SJCRH30 (cell line): ENCODE measurements at places on chromosomes 13 and 19. TPM values are rescaled to one million over a fixed set of nuclear protein-coding genes. Genes with fewer than 3 reads are reported as not detected.

- H3K27me3 ChIP-seq = no peaks in the 10 kb centered on the region
- no peak overlapping the region for H3K4me3 ChIP-seq
- H3K4me1 ChIP-seq = peaks cover 7% of the 10 kb centered on the region
- H3K36me3 ChIP-seq = peaks cover 9% of the 10 kb centered on the region; the same call in 1 of the 2 replicates
- DNase-seq = no peak
- H3K27ac ChIP-seq = no peak overlapping the region
These were observed 17.0 kb downstream of the SLC7A1 start for GRCh38 chr13:29578300-29579085.

DNA sequence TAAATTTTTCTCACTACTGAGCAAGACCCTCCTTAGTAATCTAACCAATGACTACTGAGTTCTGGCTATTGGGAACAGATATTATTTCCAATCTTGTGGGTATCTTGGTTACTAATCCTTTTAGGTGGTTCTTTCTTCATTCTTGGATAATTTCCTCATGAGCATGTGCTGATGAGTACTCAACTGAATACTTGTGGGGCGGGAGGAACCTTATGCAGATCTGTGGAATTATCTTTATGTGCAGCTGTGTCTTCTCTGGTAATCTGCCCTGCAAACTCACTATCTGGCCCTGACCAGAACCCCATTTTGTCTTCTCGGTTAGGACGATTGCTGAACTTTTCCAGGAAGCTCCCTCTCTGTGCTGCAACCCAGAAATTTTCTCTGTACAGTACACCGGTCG, 89.7 kb upstream of the TRPC4 start:
- H3K4me3 ChIP-seq = no peak overlapping the region
- no peaks in the 10 kb centered on the region for H3K4me1 ChIP-seq
- no peaks in the 10 kb centered on the region for H3K36me3 ChIP-seq

Gene PRTN3
- total RNA-seq = not detected in 2 replicates

Gene S1PR4
- total RNA-seq = not detected in 2 replicates

- peak overlapping the region; percentile 84 for H3K4me3 ChIP-seq
- peak; percentile 42 for DNase-seq
- H3K4me1 ChIP-seq = no peaks in the 10 kb centered on the region
- H3K27me3 ChIP-seq = no peaks in the 10 kb centered on the region
- no peaks in the 10 kb centered on the region; the same call in 1 of the 2 replicates for H3K36me3 ChIP-seq
These were observed 1418.4 kb downstream of the UQCRFS1 start for GRCh38 chr19:27794494-27795042.

Gene HCN2
- total RNA-seq = 0.14 and 0.30 TPM in 2 replicates

DNA sequence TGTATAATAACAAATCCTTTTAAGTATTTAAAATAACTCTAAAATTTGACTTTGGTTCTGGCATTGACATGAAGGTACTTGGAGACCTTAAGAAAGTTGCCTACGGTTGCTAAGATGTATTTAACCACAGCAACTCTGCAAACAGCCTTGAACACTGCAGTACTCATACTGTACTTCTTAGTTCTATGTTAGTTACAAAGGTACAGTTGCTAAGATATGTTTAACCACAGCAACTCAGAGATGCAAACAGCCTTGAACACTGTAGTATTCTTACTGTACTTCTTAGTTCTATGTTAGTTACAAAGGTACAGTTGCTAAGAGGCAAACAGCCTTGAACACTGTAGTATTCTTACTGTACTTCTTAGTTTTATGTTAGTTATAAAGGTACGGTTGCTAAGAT, 268.3 kb upstream of the MIR17HG start:
- no peak overlapping the region for H3K4me3 ChIP-seq
- no peaks in the 10 kb centered on the region for H3K27me3 ChIP-seq
- DNase-seq = no peak
- no peak overlapping the region for H3K27ac ChIP-seq
- no peaks in the 10 kb centered on the region for H3K36me3 ChIP-seq

DNA sequence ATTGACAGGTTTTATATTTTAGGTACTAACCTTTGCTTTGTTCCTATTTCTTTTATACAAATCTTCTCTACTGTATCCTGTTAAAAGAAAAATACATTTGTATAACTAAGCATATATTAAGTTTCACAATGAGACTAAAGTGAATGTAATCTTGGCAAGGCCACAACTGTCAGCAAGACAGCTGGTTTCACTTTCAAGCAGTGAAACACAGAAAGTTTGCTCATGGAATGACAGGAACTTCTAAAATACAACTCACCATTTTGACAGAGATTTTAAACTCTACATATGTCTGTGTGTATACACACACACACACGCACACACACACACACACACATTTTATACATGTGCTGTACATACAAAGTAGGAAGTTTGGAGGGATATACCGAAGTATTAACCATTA, 53.3 kb downstream of the PARP4 start:
- H3K4me1 ChIP-seq = peaks cover 20% of the 10 kb centered on the region
- H3K4me3 ChIP-seq = no peak overlapping the region; the same call in 1 of the 2 replicates
- H3K27me3 ChIP-seq = no peaks in the 10 kb centered on the region
- peaks cover 23% of the 10 kb centered on the region for H3K36me3 ChIP-seq
- peak; percentile 59 for DNase-seq

DNA sequence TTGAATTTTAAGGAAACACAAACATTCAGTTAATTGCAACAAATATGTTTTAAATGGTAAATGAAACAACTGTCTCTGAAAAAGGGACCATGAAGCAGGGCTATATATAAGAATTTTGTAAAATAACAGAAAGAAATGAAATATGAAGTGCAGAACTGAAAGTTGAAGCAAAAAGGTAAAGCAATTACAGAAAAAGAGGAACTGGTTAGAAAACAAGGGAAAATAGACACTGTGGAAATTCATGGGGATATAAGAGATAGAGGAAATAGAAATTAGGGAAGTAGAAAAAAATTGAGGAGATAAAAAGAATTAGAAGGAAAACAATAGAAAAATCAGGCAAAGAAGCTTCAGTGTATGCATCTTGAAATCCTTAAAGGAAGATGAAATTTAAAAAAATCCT, 40.0 kb upstream of the TDRD3 start:
- H3K4me3 ChIP-seq = no peak overlapping the region
- H3K27ac ChIP-seq = no peak overlapping the region
- no peaks in the 10 kb centered on the region for H3K36me3 ChIP-seq
- no peak for DNase-seq
- no peaks in the 10 kb centered on the region for H3K27me3 ChIP-seq
- no peaks in the 10 kb centered on the region for H3K4me1 ChIP-seq

DNA sequence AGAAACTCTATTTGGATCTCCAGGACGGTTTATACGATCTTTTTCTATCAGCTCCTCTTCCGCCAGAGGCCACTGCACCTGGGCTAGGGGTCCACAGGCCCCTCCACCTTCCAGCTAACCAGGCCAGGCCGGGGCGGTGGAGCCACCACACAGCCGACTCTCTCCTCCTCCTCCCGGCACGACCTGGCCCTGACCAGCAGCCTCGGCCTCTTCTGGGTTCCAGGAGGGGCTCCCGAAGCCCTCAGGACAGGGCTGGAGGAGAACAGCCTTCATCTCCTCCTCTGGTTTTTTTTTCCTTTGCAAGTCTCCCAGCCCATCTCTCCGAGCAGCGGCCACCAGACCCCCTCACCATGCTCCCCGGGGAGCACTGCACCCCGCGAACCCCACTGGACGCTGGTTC, 17.1 kb downstream of the DPF1 start:
- H3K4me1 ChIP-seq = peaks cover 3% of the 10 kb centered on the region; the same call in 1 of the 2 replicates
- H3K27ac ChIP-seq = no peak overlapping the region
- no peaks in the 10 kb centered on the region for H3K27me3 ChIP-seq
- H3K36me3 ChIP-seq = no peaks in the 10 kb centered on the region; the same call in 1 of the 2 replicates

Gene IZUMO2
- 0.24 TPM in 1 of 2 replicates, not detected in the other for total RNA-seq

- no peak overlapping the region for H3K4me3 ChIP-seq
- H3K27ac ChIP-seq = no peak overlapping the region
- H3K27me3 ChIP-seq = no peaks in the 10 kb centered on the region
- no peaks in the 10 kb centered on the region for H3K4me1 ChIP-seq
- DNase-seq = no peak
These were observed 31.8 kb downstream of the LCP1 start for GRCh38 chr13:46150134-46150693.

DNA sequence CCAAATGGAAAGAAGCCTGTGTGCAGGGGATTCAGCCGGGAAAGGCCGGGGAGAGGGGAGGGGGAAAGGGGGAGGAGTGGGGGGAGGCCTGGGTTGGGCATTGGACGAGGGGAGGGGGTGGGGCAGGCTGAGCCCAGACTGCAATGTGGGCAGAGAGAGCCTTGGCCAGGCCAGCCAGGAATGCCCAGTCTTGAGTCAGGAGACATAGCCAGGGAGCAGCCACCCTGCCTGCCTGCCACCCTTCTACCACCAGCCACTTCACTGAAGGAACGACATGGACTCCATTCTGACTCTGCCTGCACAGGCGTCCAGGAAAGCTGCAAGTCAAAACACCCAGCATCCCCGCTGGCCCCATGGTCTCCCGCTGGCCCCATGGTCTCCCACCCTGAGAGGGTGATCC, 498 bp downstream of the PROZ start:
- H3K4me3 ChIP-seq = no peak overlapping the region
- no peak overlapping the region for H3K27ac ChIP-seq
- H3K4me1 ChIP-seq = peaks cover 13% of the 10 kb centered on the region; the same call in 1 of the 2 replicates

DNA sequence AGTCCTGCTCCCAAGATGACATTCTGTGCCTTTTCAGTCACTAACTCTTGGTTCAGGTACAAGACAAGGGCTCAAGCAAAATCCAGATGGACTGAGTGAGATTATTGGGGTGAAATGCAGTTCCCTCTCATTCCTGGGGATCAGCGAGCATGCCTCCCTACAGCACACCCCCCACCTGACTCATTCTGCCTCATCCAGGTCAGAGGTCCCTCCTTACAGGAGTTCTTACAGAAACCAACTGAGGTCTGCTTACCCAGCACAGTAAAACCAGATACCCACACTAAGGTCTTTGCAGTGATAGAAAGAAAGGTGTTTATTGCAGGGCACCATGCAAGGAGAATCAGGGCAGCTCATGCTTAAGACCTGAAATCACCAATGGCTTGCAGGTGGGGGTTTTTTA, 21.6 kb upstream of the MRI1 start:
- H3K4me3 ChIP-seq = no peak overlapping the region
- no peak overlapping the region for H3K27ac ChIP-seq
- no peaks in the 10 kb centered on the region for H3K4me1 ChIP-seq
- no peaks in the 10 kb centered on the region for H3K27me3 ChIP-seq

Gene IGLON5
- total RNA-seq = not detected in 2 replicates

- no peak for DNase-seq
- H3K4me3 ChIP-seq = no peak overlapping the region
- no peaks in the 10 kb centered on the region for H3K4me1 ChIP-seq
These were observed 26.2 kb downstream of the RAP2A start for GRCh38 chr13:97460004-97460775.

GRCh38 chr13:84049443-84050219, 167.4 kb upstream of the SLITRK1 start:
- H3K27me3 ChIP-seq = no peaks in the 10 kb centered on the region
- no peak for DNase-seq
- no peaks in the 10 kb centered on the region for H3K36me3 ChIP-seq

DNA sequence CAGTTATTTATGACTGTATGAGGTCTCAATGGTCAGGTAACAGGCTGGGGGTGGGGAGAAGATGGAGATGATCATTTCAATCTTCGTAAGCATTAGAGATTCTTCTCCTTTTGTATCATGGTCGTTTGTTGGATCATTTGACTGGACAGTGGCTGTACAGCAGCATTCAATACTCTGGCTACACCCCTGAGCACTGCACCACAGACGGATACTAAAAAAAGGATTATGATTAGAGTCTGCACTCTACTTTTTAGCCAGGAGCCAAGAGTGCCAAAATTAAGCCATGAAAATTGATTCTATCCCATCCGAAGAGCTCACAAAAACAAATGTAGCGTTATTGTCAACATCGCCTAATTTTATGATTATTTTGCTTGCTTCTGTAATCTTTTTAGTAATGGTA, 41.9 kb downstream of the CDK8 start:
- no peak for DNase-seq
- no peaks in the 10 kb centered on the region; the same call in none of the 2 replicates for H3K36me3 ChIP-seq
- H3K4me3 ChIP-seq = no peak overlapping the region
- H3K4me1 ChIP-seq = no peaks in the 10 kb centered on the region

Gene ZNF415
- 9.0 and 10.6 TPM in 2 replicates for total RNA-seq

GRCh38 chr13:99133230-99133629, 67.4 kb upstream of the UBAC2 start:
- H3K36me3 ChIP-seq = no peaks in the 10 kb centered on the region
- H3K27me3 ChIP-seq = no peaks in the 10 kb centered on the region
- no peak for DNase-seq
- H3K27ac ChIP-seq = no peak overlapping the region

DNA sequence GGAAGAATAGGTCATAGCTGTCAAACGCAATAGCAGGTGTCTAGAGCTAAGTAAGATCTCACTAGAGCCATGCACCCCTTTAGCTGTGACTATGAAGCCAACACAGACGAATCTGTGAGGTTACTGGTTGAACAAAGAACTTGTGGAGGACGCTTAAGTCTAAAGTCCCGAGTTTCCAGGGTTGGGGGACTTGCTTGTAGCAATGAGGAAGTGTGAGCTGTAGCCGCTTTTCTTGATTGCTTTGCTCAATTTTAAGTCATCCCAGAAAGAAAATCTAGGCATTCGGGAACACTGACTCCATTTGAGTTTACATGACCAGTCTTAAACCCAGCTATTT, 1.6 kb downstream of the GPC5 start:
- no peak overlapping the region for H3K27ac ChIP-seq
- no peaks in the 10 kb centered on the region for H3K4me1 ChIP-seq
- H3K27me3 ChIP-seq = no peaks in the 10 kb centered on the region
- DNase-seq = no peak

- H3K27me3 ChIP-seq = no peaks in the 10 kb centered on the region
- no peak overlapping the region for H3K27ac ChIP-seq
- no peak overlapping the region for H3K4me3 ChIP-seq
- no peaks in the 10 kb centered on the region for H3K4me1 ChIP-seq
- 0 out of 2 replicates have a peak, but pooled peaks cover 2% of the 10 kb centered on the region for H3K36me3 ChIP-seq
These were observed 34.8 kb downstream of the FOXO1 start for GRCh38 chr13:40631605-40632004.

DNA sequence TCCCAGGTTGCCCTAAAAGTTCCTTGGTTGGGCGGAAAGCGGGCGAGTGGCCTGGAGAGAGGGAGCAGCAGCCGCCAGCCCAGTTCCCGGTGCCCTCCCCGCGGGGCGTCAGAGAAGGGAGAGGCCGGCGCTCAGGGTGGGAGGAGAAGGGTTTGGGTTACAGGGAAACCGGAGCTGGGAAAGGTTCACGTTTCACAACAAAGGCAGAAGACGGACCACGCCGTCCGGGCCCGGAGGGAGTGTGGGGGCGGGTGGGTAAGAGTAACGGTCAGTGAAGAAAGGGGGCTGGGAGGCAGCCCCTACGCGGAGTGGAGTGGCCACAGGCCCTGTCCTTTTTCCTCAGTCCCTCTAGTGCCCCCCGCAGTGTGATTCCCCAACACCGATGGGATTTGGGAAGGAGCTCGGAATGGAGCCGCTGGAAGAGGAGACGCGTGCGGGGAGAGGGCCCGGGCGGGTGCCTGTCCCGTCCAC, 1.6 kb downstream of the SIX5 start:
- H3K4me1 ChIP-seq = peaks cover 22% of the 10 kb centered on the region
- H3K27ac ChIP-seq = no peak overlapping the region
- DNase-seq = peak; percentile 85
- peaks cover 10% of the 10 kb centered on the region for H3K27me3 ChIP-seq
- peak overlapping the region; percentile 64 for H3K4me3 ChIP-seq

- H3K36me3 ChIP-seq = no peaks in the 10 kb centered on the region
- no peak overlapping the region for H3K4me3 ChIP-seq
- H3K27ac ChIP-seq = no peak overlapping the region
- H3K4me1 ChIP-seq = no peaks in the 10 kb centered on the region
These were observed 999.3 kb downstream of the SLITRK5 start for GRCh38 chr13:88670509-88670908.
